ENCODE measurements at places on chromosomes 2 and 18. TPM values are rescaled to one million over a fixed set of nuclear protein-coding genes. Genes with fewer than 3 reads are reported as not detected.

The CDH7 gene
- 16.6 TPM for total RNA-seq

The C2orf15 gene
- total RNA-seq: 2.8 TPM

The HOXD11 gene
- 1.4 TPM for total RNA-seq

The STAT4 gene
- total RNA-seq: 2.5 TPM

The GPR39 gene
- 0.79 TPM for total RNA-seq

The RAB27B gene
- total RNA-seq: 71.8 TPM

The FAM168B gene
- 76.0 TPM for total RNA-seq

The DPYSL5 gene
- 56.5 TPM for total RNA-seq

The C2orf68 gene
- 31.6 TPM for total RNA-seq
